GM20000 (cell line): ENCODE measurements at places on chromosomes 13 and 19.

- no peak for DNase-seq
These were observed 5.0 kb downstream of the TLE5 start for GRCh38 chr19:3057275-3057714.

DNA sequence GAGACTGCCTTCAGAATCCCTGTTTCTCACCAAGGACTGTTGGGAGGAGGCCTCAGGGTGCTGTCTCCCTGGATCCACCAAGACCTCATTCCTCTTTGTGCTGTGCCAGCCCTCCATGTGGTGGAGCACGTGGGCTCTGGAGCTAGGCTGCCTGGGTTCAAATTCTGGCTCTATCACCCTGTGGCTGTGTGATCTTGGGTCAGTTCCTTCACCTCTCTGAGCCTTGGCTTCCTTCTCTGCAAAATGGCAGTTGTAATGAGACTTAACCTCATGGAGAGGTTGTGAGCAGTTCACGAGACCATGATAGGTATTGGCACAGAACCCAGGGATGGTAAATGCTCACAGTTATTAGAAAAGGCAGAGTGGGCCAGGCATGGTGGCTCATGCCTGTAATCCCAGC lies 6.4 kb downstream of the PNMA8C start:
- no peak for DNase-seq

GRCh38 chr13:30371649-30372265 lies 50.5 kb upstream of the UBE2L5 start:
- DNase-seq, result peak; percentile 58

DNA sequence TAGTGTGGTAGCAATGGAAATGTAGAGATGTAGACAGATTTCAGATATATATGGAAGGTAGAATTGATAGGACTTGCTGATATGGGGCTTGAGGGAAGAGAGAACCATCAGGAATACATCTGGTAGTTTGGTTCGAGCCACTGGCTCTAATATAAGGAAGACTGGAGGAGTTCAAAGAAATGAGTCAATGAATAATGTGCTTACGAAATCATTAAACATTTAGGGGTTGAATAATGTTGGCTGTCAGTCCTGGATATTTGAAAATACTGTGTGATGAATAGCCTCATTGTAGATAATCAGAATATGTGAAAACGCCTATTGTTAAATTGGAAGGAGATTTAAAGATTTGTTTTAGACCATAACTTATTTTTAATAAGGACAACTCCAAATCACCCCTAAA lies 21.6 kb downstream of the SGCG start:
- DNase-seq, result no peak

GRCh38 chr19:3046698-3047495 lies 15.4 kb downstream of the TLE5 start:
- no peak for DNase-seq

DNA sequence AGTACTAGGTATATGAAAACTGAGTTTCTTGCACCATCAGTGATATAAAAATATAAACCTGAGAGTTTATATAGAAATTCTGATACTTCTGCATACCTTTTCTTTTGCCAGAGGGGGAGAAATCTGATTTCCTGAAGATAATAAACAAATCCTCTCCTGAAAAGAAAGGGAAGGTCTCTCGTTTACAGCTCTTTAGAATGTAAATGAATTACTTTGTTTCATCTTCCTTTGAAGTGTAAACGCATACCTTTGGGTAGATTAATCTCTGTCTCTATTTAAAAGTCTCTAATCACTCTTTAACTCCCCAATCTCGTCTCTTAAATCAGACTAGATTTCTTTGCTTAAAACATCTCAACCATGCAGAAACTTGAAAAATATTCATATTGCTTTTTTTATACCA lies 1092.9 kb downstream of the SLITRK5 start:
- DNase-seq, result no peak

DNA sequence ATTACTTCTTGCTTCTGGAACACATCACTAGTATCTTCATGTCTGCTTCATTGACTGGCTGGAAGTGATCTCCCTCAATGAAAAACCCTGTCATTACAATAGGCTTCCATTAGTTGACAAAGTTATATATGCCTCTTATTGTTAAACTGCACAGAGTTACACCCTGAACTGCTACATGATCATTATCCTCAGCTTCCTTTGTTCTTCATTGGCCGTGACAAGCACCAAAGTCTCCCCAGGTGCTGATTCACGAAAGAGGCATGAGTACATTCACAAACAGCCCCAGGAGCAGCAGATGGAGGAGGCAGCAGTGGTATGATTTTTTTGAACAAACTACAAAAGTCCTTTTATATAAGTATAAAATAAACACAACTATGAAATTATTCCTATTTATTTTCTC lies 51.4 kb downstream of the VWA8 start:
- no peak for DNase-seq

DNA sequence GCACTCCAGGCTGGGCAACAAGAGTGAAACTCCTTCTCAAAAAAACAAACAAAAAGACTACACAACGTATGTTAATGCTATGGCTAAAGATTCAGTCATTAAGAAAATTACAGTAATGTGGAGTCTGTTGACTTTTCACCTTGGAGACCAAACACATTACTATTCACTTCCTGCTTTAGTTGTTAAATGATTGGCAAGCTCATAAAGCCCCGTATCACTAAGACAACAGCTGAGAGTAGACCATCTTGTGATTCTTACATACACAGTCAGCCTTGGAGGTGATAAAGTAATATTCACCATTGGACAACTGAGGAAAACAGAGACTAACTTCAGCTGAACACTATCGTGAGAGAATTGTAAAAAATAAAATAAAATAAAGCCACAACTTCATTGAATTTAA lies 86.5 kb downstream of the KCTD12 start:
- no peak for DNase-seq

DNA sequence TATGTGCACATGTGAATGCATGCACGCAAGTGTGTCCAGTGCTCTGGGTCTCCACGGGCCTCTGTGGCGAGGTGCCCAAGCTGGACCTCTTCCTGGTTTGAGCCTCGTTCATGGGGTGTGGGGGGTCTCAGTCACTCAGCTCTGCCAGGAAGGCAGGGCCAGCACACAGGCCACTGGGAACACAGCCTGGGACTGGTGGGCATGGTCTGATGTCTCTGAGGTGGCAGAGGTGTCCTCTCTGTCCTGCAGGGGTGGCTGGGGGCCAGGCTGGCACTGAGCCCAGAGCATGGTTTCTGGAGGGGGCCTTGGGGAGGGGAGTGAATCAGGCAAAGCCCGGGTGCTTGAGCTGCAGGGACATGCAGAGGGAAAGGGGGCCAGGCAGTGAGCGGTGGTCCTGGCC lies 9.4 kb downstream of the LRP3 start:
- DNase-seq, result no peak

GRCh38 chr19:43720936-43721335 lies 5.1 kb downstream of the IRGC start:
- DNase-seq, result no peak

DNA sequence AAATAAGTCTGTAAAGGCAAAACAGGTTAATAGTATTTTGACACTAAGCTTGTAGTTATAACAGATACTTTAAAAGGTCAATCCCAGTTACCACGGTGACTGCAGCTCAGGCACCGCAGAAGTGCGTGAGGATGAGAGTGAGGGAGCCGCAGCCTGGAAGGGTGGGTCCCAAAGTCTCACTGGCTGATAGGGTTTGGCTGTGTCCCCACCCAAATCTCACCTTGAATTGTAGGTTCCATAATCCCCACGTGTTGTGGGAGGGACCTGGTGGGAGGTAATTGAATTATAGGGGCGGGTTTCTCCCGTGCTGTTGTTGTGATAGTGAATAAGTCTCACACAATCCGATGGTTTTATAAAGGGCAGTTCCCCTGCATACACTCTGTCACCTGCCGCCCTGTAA lies 40.0 kb upstream of the GAS6 start:
- no peak for DNase-seq

GRCh38 chr13:22855926-22856325 lies 324.9 kb upstream of the SGCG start:
- no peak for DNase-seq

GRCh38 chr19:10747271-10747670 lies 29.4 kb downstream of the DNM2 start:
- DNase-seq, result no peak

DNA sequence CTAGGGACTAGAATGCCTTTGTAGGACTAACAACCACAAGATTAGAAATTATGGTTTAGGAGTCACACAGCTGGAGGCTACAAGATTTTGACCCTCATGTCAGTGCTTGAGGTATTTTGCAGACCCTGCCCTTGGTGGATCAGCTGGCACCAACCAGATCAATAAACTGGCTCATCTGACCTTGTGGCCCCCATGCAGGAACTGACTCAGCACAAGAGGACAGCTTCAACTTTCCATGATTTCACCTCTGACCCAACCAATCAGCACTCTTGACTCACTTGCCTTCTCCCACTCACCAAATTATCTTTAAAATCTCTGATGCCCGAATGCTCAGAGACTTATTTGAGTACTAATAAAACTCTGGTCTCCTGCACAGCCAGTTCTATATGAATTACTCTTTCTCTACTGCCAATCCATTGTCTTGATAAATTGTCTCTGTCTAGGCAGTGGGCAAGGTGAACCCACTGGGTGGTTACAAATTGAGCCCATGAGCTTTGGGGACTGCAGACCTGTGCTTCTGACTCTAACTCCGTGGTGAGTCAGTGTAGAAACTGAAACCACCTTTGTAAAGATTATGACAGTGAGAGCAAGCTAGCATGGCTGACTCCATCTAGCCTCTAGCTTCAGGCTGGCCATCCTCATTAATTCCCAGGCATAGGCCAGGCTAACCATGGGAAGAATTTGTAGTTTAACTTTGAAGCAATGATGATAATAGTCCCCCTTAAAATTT lies 33.9 kb upstream of the CEACAM8 start:
- peak; percentile 47 for DNase-seq

DNA sequence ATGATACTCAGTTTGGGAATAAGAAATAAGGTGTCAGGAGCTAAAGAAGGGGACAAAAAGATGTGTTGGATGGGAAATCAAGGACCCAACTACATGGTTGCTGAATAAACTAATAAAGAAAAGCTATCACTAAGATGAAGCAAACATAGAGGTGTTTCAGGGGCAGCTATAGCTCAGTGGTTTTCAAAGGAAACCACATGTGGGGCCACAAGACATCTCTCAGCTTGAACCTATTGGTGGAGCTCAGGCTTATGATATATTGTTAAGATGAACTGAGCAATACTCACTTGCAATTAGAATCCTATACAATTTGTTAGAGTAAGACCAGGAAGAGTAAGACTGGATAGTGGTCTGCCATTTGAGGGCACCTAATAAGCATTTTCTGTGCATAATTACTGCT lies 45.1 kb upstream of the SPRY2 start:
- no peak for DNase-seq

GRCh38 chr19:48874303-48875135 lies 2.3 kb downstream of the PPP1R15A start:
- DNase-seq, result no peak

GRCh38 chr19:47507012-47507411 lies 7.9 kb downstream of the NAPA start:
- no peak for DNase-seq

- no peak for DNase-seq
These were observed 49.5 kb downstream of the SLC7A1 start for GRCh38 chr13:29545988-29546387.

DNA sequence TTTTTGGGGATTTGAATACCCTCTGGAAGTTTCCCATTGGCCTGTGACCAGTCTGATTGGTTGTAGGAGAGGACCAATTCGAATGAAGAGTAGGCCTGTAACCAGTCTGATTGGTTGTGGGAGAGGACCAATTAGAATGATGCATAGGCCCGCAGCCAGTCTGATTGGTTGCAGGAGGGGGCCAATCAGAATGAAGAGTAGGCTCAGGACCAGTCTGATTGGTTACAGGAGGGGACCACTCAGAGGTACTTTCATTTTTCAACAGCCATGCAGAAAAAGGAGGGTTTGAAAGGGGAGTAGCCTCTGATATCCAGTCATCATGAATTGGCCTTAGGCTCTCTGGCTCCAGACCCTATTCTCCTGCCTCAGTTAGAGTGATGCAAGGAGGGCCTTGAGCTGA lies 30.4 kb upstream of the SLC1A5 start:
- no peak for DNase-seq

DNA sequence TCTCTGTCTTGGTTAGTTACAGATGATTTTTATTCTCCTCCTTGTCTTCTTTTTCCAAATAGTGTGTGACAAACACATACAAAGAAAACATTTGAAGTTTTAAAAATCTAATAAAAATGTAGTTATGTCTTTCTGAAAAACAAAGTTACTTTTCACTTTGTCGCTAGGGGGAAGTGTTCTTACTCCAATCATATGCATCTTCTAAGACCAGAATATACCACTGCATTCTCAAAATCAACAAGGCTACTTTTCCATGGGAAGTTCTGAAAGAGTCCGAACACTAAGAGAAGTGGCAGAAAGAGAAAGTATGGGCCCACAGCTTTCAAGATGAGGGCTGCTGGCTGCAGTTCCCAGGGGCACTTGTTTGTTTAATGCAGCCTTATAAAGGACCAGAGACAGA lies 208.9 kb downstream of the DCT start:
- DNase-seq, result no peak

DNA sequence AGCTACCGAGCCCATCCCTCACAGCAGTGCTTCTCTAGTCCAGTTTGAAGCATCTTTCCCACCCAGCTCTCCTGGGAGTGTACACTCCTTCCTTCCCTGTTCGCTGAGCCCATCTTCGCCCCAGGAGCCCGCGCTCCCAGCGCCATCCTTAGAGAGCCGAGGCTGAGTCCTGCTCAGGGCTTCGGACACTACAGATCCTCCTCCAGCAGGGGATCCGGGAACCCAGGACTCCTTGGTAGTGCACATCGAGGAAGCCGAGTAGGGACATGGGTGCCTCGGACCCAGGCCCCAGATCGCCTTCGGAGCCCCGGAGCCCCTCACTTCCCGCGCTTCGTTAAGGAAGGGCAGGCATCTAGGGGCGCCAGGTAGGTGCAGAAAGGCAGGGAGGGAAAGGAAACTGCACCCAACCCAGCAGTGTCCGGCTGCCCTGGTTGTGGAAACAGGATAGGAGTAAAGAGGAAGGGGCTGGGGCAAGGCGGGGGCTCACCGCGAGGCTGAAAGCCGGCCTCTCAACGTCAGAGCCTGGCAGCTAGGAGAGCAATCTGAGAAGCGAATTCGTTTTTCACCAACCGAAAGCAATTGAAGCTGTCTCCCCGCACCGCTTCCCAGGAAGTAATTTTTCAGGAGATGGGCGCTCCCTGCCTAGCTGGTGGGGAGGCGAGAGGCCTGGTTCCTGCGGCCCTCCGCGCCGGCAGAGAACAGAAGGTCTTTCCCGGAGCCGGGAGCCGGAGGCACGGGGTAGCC lies 1.0 kb downstream of the PDX1 start:
- peak; percentile 46 for DNase-seq

GRCh38 chr19:46728693-46729339 lies 11.9 kb upstream of the PRKD2 start:
- DNase-seq, result peak; percentile 91

GRCh38 chr13:45194081-45194939 lies 6.5 kb downstream of the KCTD4 start:
- DNase-seq, result no peak

GRCh38 chr19:43078311-43078710 lies 4.2 kb downstream of the PSG2 start:
- DNase-seq, result no peak

GRCh38 chr19:14479975-14480699 lies 5.0 kb upstream of the PTGER1 start:
- DNase-seq, result peak; percentile 93

- DNase-seq, result no peak
These were observed 553.1 kb downstream of the IRS2 start for GRCh38 chr13:109233293-109233692.
